Gastrocnemius medialis (tissue), 4 donors: ENCODE measurements at places on chromosomes 12 and 14. TPM values are rescaled to one million over a fixed set of nuclear protein-coding genes. Genes with fewer than 3 reads are reported as not detected.

GRCh38 chr12:69130064-69130463, 109.3 kb upstream of the CPSF6 start:
- no peak for DNase-seq

Gene MYH6
- total RNA-seq = 1,496 TPM

Gene AKAP5
- 0.04 TPM for total RNA-seq

DNA sequence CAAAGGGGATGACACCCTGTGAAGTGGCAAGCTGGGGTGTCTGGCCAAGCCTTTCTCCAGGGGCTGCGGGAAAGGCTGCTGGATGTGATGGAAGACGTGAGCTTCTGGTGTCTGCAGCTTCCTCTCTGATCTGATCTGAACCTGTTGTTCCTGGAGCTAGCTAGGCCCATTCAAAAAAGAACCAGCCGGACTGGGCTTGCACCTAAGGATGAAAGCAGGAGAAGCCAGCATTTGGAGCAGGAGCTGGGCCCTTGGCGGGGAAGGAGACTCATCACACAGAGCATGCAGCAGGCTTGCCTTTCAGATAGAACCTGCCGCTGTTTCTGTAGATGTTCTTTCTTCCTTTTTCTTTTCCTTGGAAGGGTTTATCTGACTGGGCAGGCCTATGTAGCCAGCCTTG, 9.5 kb downstream of the RPH3A start:
- no peak for DNase-seq

- DNase-seq = no peak
These were observed 468.2 kb upstream of the CCDC196 start for GRCh38 chr14:66017927-66018326.

DNA sequence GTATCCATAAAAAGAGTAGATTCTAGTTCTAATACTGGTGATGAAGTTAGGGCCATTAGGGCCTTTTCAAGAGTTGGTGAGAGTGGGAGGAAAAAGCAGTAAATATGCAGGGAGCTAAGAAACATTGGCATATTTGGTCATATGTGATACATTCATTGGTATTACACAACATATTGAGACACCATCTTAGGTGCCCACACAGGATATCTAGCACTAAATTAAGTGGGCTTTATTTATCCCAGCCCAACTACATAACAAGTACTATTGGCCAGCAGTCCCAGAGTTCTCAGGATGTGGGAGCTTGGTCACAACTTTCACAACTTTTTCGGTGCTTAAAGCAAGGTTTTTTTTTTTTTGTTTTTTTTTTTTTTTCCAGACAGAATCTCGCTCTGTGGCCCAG, 2.0 kb upstream of the ING4 start:
- no peak for DNase-seq

DNA sequence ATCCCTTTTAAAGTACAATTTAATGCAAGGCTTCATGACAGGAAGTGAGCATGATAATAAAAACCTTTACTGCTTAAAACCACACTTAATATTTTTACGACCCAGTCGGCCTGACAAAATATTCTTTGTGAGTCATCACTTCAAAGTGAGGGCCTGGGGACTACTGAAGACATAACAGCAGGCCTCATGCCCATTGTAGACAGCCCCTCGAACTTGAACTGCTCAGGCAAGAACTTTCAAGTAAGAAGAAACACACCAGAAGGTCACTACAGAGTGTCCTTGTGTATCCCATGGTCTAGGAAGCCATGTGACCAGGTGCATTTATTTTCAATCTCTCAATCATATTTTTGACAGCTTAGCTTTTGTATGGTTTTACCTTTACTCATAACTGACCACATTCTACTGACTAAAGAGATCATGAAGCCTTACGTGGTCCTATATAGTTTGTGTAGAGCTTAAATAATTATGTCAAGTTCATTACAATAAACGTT, 61.4 kb upstream of the MANSC4 start:
- no peak for DNase-seq

GRCh38 chr14:76267322-76268046, 108.5 kb upstream of the ESRRB start:
- peak; percentile 68 for DNase-seq

GRCh38 chr14:90514015-90514398, 117.2 kb downstream of the CALM1 start:
- DNase-seq = no peak

DNA sequence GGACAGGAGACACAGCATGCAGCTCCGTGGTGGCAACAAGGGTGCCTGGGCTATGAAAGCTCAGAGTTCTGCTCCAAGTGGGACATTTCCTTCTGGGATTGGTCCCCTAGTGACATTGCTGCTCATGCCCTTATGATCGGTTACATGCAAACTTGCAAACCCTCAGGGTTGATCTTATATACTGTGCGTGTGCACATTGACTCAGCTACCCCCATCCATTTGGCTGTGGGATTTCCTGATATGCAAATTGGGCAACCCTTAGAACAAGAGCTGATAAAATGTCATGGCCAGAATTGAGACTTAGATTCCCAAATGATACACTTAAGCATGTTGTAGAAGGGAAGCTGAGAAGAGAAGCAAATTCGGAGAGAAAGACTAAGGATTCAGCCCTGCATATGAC, 72.8 kb upstream of the BDKRB2 start:
- no peak for DNase-seq

DNA sequence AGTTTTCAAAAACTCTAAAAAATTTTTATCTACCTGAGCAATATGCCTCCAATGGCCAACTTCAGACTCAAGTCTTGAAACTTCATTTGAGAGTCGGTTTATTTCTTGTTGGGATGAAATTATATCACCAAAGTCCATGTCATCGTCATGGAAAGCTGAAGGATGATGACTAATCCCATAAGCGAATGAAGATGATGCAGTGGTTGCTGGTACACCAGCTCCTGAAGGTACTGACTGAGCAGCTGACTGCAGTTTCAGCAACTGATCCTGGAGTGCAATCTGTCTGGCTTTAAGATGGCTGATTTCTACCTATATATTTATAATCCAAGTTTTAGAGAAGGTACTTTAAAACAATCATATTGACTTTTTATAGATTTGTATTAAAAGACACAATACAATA, 18.3 kb downstream of the TRIP11 start:
- DNase-seq = no peak

Gene VWF
- 118 TPM for total RNA-seq

GRCh38 chr12:64261813-64262212, 39.7 kb upstream of the KICS2 start:
- DNase-seq = no peak

Gene CRACR2A
- total RNA-seq = 0.94 TPM

DNA sequence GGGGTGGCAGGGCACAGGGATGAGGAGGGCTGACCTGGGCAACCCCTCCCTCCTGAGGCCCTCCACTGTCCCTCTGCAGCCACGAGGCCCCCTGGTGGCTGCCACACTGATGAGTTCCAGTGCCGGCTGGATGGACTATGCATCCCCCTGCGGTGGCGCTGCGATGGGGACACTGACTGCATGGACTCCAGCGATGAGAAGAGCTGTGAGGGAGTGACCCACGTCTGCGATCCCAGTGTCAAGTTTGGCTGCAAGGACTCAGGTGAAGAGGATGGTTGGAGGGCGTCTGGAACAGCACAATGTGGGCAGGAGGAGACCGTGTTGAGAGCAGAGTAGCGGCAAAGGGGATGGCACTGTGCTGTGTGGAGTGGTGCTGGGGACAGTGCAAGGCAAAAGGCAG, 25.7 kb upstream of the LRP1-AS start:
- DNase-seq = no peak

- DNase-seq = no peak
These were observed 124.7 kb downstream of the EPS8 start for GRCh38 chr12:15664491-15664890.

Gene DPF3
- total RNA-seq = 23.0 TPM

- DNase-seq = no peak
These were observed 21.3 kb downstream of the WSCD2 start for GRCh38 chr12:108150436-108150835.

DNA sequence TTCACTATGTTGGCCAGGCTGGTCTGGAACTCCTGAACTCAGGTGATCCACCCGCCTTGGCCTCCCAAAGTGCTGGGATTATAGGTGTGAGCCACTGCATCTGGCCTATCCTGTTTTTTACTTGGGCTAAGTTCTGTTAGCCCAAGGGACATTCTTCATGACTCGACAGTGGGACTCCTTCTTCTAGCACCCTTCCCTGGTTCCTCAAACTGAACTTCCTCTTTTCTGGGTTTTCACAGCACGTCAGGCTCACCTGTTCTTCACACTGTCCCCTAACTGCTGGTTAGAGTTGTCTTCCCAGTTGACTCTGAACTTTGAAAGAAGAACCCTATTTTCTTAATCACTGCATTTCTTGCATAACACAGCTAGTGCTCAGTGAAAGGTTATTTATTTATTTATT, 22.5 kb downstream of the CABP1 start:
- DNase-seq = no peak

- no peak for DNase-seq
These were observed 54.6 kb downstream of the ARF6 start for GRCh38 chr14:49947506-49947905.

- DNase-seq = no peak
These were observed 39.2 kb upstream of the MAX start for GRCh38 chr14:65141523-65141922.

Gene MMP14
- total RNA-seq = 14.9 TPM

- DNase-seq = no peak
These were observed 9.4 kb upstream of the MORN3 start for GRCh38 chr12:121678716-121679300.

Gene RAPGEF3
- 22.4 TPM for total RNA-seq

Gene NKX2-8
- total RNA-seq = not detected

DNA sequence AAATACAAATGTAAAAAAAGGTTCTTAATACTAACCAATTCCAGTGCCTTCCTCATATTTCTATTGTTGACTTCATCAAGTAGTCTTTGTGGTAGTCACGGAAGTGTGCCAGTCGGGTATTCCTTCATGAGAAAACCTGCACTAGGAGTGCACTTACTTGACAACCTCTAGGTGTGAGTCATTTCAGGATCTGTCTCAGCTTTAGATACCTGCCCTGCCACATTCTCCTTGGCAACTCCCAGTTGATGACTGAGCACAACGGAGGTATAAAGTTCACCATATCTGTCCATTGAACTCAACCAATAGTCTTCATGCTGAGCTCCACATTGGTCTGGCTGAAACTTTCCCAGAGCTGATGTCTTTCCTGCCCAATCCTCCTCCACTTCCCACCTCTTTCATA, 215.7 kb downstream of the SYT10 start:
- no peak for DNase-seq

- no peak for DNase-seq
These were observed 96.8 kb downstream of the EXOC5 start for GRCh38 chr14:57171903-57172302.

Gene BMP4
- 8.0 TPM for total RNA-seq

GRCh38 chr14:57998766-57999165, 132.9 kb upstream of the SLC35F4 start:
- no peak for DNase-seq

Gene FGF6
- total RNA-seq = 2.2 TPM

DNA sequence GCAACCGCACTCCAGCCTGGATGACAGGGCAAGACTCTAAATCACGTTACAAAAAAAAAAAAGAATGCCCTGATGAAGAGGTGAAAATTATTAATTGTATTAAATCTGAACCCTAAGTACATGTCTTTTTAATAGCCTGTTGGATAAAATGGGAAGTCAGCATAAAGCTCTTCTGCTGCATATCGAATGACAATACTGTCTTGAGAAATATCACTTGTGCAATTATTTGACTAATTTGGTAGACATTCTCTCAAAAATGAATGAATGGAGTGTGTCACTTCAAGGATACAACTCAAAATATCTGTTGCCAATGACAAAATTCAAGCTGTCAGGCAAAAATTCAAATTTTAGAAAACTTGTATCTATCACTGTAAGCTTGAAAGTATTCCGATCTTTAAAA, 38.9 kb downstream of the DNAI7 start:
- no peak for DNase-seq

Gene TMCC3
- total RNA-seq = 32.1 TPM

GRCh38 chr12:62599854-62600437, 133.3 kb downstream of the MON2 start:
- DNase-seq = no peak

DNA sequence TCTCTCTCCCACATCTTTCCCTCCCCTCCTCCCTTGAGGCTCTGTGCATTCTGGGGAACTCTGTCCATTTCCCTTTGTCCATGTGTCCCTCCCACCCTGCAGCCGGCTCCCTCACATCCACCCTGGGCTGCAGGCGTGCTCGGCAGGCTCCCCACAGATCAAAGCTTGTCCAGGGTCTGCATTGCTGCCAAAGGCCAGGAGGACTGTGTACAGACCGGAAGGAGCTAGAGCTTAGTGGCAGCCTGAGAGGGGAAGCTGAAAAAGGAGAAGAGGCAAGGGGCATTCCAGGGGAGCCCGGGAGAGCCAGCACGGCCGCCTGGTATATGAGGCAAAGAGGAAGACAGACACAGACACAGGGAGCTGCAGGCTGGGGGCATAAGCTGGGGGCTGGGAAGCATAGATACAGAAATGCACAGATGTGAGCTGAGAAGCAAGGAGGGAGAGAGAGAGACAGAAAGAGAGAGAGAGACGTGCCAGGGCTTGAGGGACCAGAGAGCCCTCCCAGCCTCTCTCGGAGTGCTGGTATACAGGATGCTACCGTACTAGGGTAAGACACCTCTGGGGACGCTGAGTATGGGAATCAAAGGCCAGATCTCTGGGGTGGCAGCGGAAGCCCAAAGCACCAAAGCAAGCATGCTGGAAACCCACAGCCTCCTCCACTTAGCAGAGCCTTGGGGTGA, 3.3 kb downstream of the CD4 start:
- DNase-seq = peak; percentile 25

- no peak for DNase-seq
These were observed 101.8 kb downstream of the CNTN1 start for GRCh38 chr12:40794087-40794486.

- no peak for DNase-seq
These were observed 7.3 kb downstream of the KRT83 start for GRCh38 chr12:52313926-52314325.

GRCh38 chr14:66216763-66217162, 269.4 kb upstream of the CCDC196 start:
- no peak for DNase-seq
